ENCODE measurements at places on chromosomes 3 and 15.

DNA sequence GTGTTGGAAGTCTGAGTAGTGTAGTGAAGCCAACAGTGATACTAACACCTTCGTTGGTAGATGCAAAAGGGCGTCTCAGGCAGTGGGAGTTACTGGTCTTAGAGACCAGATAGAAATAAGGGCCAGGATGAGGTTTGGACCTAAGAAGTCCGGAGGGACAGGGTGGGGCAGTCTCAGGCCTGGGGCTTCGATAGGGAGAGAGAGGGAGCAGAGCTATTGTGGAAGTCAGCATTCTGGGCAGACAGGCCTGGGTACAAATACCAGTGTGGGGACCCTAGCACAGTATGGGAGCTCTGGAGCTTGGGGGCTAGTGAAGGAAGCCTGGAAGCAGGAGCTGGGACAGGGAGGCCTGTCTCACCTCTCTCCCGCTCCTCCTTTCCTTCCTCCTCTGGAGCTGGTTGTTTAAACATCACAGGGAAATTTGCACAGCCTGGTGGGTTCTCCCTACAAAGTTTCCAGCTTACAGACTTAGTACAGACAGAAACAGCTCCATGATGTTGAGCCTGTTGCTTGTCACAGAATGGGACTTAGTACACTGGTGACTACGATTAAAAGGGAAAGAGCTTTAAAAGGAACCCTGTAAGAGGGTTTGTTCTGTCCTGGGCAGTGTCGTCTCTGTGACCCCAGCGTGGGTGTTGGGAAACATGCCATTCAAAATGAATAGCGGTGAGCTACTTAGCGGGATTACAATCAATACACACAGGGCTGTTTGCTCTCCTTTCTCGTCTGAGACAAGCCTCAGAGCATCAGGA, 76.4 kb upstream of the TNFAIP8L3 start:
- no peak for DNase-seq

GRCh38 chr3:114770874-114771273, 376.2 kb downstream of the ZBTB20 start:
- DNase-seq = no peak

DNA sequence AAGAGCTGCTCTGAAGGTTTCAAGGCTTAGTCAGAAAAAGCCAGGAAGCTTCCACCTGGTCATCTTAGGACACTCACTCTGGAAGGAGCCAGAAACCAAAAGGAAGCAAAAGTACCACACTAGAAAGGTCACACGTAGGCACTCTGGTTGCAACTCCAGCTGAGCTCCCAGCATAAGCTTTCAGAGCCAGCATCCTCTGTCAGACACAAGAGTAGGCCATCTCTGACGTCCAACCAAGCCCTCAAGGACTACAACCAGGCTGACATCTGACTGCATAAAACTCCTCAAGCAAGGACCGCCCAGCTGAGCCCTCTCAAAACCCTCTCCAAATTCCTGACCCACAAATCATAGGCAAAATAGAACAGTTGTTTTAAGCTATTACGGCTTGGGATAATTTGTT, 12.8 kb downstream of the SH3BP5 start:
- no peak for DNase-seq

DNA sequence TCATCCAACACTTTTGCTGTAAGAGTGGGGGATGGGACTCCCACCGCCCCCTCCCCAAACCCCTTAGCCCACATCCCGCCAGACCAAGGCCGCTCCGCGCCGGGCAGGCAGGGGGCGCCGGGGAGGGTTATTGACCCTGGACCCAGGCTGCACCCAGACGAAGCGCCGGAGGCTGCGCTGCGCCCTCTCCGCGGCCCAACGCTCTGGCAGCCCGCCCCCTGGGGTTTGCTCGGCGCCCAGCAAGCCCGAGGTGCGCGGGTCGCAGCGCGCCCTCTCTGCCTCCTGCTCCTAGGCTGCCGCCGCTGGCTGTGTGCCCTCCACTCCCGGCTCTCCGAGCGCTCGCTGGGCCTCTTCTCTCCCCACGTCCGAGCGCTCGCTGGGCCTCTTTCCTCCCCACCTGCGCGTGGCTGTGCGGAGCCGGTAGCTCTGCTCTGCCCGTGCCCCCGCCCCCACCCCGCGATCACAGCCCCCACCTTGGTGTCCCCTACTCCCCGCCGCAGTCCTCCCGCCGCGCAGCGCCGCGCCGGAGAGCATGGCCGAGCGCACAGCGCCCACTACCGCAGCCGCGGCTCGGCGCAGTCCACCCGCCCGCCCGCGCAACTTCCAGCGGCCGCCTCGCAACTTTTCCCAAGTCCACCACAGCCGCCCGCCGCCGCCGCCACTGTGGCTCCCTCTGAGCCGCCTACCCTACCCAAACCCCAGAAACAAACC, 1.2 kb downstream of the MECOM start:
- no peak for DNase-seq

- DNase-seq = no peak
Observed at GRCh38 chr3:42829083-42829627, 19.9 kb downstream of the ACKR2 start.

Data from stimulated activated CD8-positive, alpha-beta memory T cell treated with anti-CD3 and anti-CD28 coated beads, Interleukin-7, amount 100 ng/mL, for 24 hours (primary cell).